Osteoblast (primary cell): ENCODE measurements at places on chromosomes 11 and 22. TPM values are rescaled to one million over a fixed set of nuclear protein-coding genes. Genes with fewer than 3 reads are reported as not detected.

DNA sequence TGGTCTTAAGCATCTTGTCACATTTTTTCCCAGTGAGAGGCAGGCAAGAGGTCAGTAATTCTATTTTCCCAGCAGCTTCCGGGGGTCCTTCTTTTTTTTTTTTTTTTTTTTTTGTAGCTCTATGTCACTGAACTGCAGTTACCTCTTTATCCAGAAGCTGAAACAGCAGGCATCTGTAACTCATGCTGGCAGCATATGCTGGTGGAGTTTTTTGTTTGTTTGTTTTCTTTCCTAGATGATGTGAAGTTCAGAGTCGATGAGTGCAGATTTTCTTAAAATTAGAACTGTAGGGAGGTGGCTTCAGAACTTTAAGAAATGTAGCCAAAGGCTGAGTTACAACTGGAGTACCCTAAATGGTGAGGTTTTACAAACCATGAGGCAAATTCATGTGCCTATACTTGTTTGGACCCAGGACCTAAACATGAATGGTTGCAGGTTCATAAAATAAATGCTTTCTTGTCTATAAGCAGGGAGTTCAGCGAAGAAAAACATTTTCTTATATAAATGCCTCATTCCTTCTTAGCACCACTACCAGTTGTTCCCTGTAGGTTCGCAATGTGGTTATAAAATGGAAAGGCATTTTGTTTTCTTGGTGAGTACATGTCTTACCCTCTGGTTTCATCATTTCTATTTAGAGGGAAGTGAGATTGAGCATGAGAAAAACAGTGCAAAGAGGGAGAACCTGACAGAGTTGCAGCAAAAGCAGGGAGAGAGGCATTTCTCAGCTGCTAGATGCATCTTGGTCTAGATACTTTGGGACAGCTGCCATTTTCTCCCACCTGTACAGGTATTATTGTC is 84.0 kb downstream of the TRIM44 start:
- no peak for DNase-seq
- H3K36me3 ChIP-seq, result no peaks in the 10 kb centered on the region
- no peak overlapping the region for H3K27ac ChIP-seq
- H3K4me1 ChIP-seq, result no peaks in the 10 kb centered on the region
- no peak overlapping the region for H3K4me3 ChIP-seq

GRCh38 chr11:32172848-32173834 is 82.3 kb downstream of the RCN1 start:
- peak overlapping the region; percentile 71 for H3K4me3 ChIP-seq
- H3K4me1 ChIP-seq, result peaks cover 8% of the 10 kb centered on the region
- peaks cover 9% of the 10 kb centered on the region for H3K27me3 ChIP-seq
- DNase-seq, result peak; percentile 90
- H3K36me3 ChIP-seq, result no peaks in the 10 kb centered on the region

GRCh38 chr11:10158461-10158860 is 135.6 kb downstream of the SBF2 start:
- H3K4me3 ChIP-seq, result no peak overlapping the region
- no peaks in the 10 kb centered on the region for H3K27me3 ChIP-seq
- H3K27ac ChIP-seq, result peak overlapping the region; percentile 12
- peaks cover 9% of the 10 kb centered on the region for H3K4me1 ChIP-seq

DNA sequence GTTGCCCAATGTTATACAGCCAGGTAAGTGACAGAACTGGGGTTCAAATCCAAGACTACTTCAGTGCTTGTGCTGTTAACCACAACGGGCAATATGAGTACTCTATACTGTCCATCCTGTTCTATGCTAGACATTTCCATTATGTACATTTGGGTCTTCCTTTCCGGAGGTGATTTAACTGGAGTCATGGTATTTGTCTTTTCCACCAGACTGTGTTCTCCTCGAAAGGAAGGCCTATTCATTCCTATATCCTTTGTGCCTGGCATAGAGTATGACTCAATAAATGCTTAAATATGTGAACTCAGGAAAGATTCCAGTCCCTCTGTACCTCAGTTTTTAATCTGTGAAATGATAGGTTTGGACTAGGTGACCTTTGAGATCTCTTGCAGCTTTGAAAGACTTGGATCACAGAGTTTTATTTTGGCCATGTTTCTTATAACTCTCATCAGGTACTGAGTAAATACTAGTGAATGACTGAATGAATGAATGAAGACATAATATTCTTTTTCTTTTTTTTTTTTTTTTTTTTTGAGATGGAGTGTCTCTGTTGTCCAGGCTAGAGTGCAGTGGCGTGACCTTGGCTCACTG is 6.6 kb downstream of the RNF121 start:
- H3K27me3 ChIP-seq, result no peaks in the 10 kb centered on the region
- H3K27ac ChIP-seq, result no peak overlapping the region
- H3K36me3 ChIP-seq, result peaks cover 3% of the 10 kb centered on the region
- peaks cover 21% of the 10 kb centered on the region for H3K4me1 ChIP-seq

DNA sequence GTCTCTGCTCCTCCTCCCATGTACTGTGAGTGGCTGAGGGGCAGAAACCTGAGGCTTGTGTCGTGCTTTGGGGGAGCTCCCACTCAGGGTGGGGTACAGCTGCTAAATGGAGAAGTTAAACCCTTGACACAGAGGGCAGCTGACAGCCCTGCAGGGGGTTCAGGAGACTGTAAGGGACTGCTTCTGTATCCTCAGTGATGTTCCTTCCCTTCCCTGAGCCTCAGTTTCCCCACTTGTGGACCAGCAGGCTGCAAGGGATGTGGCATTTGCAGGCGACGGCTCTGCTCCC is 15.6 kb downstream of the SYNGR1 start:
- H3K4me1 ChIP-seq, result peaks cover 4% of the 10 kb centered on the region
- DNase-seq, result no peak
- no peak overlapping the region for H3K4me3 ChIP-seq
- H3K36me3 ChIP-seq, result no peaks in the 10 kb centered on the region
- H3K27ac ChIP-seq, result no peak overlapping the region

GRCh38 chr22:32661737-32662586 is 139.5 kb upstream of the TIMP3 start:
- peaks cover 34% of the 10 kb centered on the region for H3K4me1 ChIP-seq
- H3K4me3 ChIP-seq, result peak overlapping the region; percentile 4
- no peaks in the 10 kb centered on the region for H3K36me3 ChIP-seq
- no peaks in the 10 kb centered on the region for H3K27me3 ChIP-seq
- DNase-seq, result peak; percentile 82
- peak overlapping the region; percentile 75 for H3K27ac ChIP-seq

DNA sequence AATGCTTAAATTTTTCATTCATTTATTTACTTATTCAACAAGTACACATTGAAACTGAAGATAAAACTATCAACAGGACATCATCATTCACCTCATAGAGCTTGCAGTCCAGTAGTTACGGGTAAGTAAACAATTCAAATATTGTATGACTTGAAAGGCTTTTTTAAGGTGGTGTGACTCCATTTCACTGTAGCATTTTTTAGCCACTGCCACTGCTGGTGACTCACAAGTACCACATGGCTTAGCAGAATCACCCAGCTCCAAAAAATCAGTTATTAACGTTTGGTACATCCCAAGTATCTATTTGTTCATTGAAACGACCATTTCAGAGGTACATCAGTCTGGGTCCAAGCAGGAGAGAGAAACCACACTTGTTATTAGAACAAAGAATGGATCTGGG is 427.9 kb upstream of the DDI1 start:
- H3K4me3 ChIP-seq, result no peak overlapping the region
- H3K27me3 ChIP-seq, result no peaks in the 10 kb centered on the region
- H3K4me1 ChIP-seq, result peaks cover 25% of the 10 kb centered on the region
- DNase-seq, result peak; percentile 1

DNA sequence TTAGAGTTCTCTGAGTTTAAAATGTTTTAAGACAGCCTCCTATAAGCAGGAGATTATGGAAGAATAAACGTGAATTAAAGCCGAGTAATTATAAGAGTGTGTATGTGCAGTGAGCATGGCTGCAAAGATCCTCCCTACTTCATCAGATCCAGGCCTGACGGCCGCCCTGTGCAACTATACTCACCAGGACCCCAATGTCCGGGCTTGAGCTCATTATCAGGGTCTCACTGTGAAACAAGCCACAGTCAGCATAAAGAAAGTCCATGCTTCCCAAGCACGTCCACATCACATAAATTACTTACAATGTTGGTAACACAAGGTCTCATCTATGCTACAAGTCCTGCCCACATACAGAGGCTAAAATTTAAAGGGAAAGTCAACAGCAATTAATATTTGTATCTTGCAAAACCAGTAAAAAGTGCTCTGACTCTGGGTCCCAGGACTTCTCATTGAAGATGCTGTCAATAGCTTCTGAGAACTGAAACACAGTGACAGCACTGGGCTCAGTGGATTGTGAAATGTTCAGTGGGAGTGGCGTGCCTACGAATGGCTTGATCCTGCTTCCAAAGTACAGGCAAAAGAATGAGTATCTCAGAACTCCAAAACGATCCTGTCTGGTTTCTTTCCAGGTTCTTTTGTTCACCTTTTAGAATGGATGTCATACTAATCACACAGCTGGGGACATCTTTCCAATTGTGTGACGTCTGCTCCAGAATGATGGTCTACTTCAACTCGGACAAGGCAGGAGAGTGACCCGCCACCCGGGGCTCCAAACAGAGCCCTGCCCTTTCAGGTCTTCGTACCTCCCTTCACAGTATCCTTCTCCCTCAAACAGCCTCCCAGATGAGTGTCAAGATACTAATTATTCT is 72.1 kb upstream of the ARFGAP3 start:
- H3K4me3 ChIP-seq, result no peak overlapping the region
- H3K27me3 ChIP-seq, result no peaks in the 10 kb centered on the region
- no peaks in the 10 kb centered on the region for H3K36me3 ChIP-seq
- peak; percentile 82 for DNase-seq
- peak overlapping the region; percentile 95 for H3K27ac ChIP-seq
- H3K4me1 ChIP-seq, result peaks cover 47% of the 10 kb centered on the region

Gene LRRC74B
- under 0.01 TPM in 1 of 2 replicates, not detected in the other for total RNA-seq

Gene OR52K1
- not detected in 2 replicates for total RNA-seq

- no peaks in the 10 kb centered on the region for H3K4me1 ChIP-seq
- no peak for DNase-seq
- no peak overlapping the region for H3K27ac ChIP-seq
- no peaks in the 10 kb centered on the region for H3K27me3 ChIP-seq
- no peak overlapping the region for H3K4me3 ChIP-seq
- H3K36me3 ChIP-seq, result no peaks in the 10 kb centered on the region
These were observed 31.7 kb downstream of the IMMP1L start for GRCh38 chr11:31477528-31478222.

DNA sequence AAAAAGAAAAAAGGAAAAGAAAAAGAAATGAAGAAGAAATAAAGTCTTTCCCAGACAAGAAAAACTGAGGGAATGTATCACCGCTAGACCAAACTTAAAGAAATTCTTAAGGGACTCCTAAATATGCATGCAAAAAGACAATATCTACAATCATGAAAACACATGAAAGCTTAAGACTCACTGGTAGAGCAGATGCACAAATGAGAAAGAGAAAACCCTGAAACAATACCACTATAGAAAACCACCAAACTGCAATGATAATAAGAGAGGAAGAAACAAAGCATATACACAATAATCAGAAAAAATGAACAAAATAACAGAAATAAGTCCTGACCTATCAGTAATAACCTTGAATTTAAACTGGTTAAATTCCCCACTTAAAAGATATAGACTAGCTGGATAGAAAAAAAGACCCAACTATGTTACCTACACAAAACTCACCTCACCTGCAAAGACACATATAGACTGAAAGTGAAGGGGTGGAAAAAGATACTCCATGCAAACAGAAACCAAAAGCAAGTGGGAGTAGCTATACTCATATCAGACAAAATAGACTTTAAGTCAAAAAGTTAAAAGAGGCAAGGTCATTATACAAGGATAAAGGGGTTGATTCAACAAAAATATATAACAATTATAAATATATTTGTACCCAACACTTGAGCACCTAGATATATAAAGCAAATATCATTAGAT is 61.3 kb upstream of the NARS2 start:
- H3K36me3 ChIP-seq, result no peaks in the 10 kb centered on the region
- no peak overlapping the region for H3K4me3 ChIP-seq
- H3K27ac ChIP-seq, result no peak overlapping the region
- H3K4me1 ChIP-seq, result no peaks in the 10 kb centered on the region
- no peaks in the 10 kb centered on the region for H3K27me3 ChIP-seq

Gene CRYBB3
- total RNA-seq, result not detected in 2 replicates

GRCh38 chr11:62148271-62148980 is 24.6 kb downstream of the INCENP start:
- H3K4me3 ChIP-seq, result no peak overlapping the region
- H3K36me3 ChIP-seq, result peaks cover 60% of the 10 kb centered on the region
- no peak for DNase-seq

DNA sequence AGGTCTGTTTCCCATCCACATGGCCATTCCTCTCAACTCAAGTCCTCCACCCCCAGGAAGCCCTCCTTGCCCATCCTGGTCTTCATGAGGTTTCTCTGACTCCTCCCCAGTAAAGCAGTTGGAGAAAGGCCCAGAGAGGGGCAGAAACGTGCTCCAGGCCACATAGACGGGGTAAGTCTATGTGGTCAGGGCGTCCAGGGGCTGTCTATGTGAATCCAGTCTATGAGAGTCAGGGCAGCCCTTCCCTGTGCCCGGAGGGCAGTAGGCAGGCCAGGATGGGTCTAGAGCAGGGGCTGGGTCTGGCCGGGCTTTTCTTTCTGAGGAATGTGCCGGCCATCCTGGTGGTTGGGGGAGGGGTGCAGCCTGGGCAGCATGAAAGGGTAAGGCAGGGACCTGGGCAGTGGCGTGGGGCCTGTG is 11.7 kb downstream of the GUCD1 start:
- peaks cover 59% of the 10 kb centered on the region for H3K36me3 ChIP-seq
- no peak overlapping the region for H3K4me3 ChIP-seq
- H3K27me3 ChIP-seq, result no peaks in the 10 kb centered on the region
- H3K4me1 ChIP-seq, result peaks cover 7% of the 10 kb centered on the region

Gene TSSK2
- not detected in 2 replicates for total RNA-seq

Gene BTBD10
- 51.0 and 55.7 TPM in 2 replicates for total RNA-seq

DNA sequence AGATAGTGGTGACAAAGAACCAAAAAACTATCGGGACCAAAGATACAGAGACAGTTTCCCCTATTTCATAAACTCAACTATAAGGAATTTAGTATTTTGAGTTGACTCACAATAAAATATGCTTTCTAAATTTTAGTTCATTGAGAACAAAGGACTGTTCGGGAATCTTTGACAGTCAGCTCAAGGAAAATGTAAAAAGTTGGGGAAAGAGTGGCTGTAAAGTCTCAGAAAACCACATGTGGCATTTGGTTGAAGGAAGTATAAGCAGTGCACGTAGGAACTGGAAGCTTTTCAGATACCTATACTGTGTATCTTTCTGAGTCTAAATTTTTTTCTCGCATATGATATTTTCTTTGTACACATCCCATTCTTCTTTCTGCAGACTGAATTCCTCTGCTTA is 688.9 kb downstream of the KCNA4 start:
- no peak overlapping the region for H3K4me3 ChIP-seq
- DNase-seq, result no peak
- no peaks in the 10 kb centered on the region for H3K27me3 ChIP-seq

Gene CD248
- 103 and 107 TPM in 2 replicates for total RNA-seq

Gene SAA1
- not detected in 2 replicates for total RNA-seq

DNA sequence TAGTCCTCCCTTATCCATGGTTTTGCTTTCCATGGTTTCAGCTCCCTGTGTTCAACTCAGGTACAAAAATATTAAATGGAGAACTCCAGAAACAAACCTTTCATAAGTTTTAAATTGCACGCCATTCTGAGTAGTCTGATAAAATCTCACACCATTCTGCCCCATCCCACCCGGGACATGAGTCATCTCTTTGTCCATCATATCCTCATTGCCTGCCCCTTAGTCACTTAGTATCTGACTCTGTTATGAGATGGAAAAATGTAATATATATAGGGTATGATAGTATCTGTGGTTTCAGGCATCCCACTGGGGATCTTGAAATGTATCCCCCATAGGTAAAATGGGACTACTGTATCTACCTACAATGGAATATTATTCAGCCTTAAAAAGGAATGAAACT is 35.5 kb upstream of the FGF3 start:
- no peak overlapping the region for H3K4me3 ChIP-seq
- peaks cover 2% of the 10 kb centered on the region for H3K27me3 ChIP-seq
- H3K4me1 ChIP-seq, result no peaks in the 10 kb centered on the region
- no peaks in the 10 kb centered on the region for H3K36me3 ChIP-seq
- no peak for DNase-seq
- no peak overlapping the region for H3K27ac ChIP-seq
